Fibroblast of mammary gland (primary cell): ENCODE measurements at places on chromosomes 13 and 19.

GRCh38 chr13:72864142-72865011 lies 82.4 kb downstream of the PIBF1 start:
- DNase-seq, result peak; percentile 70

- DNase-seq, result no peak
Measured at GRCh38 chr19:14375582-14376291, 5.5 kb upstream of the ADGRE5 start.

GRCh38 chr13:44867825-44868224 lies 121.4 kb downstream of the NUFIP1 start:
- no peak for DNase-seq

GRCh38 chr19:58237324-58237723 lies 8.6 kb downstream of the ZNF544 start:
- no peak for DNase-seq

GRCh38 chr19:49824662-49825061 lies 6.6 kb downstream of the MED25 start:
- no peak for DNase-seq

DNA sequence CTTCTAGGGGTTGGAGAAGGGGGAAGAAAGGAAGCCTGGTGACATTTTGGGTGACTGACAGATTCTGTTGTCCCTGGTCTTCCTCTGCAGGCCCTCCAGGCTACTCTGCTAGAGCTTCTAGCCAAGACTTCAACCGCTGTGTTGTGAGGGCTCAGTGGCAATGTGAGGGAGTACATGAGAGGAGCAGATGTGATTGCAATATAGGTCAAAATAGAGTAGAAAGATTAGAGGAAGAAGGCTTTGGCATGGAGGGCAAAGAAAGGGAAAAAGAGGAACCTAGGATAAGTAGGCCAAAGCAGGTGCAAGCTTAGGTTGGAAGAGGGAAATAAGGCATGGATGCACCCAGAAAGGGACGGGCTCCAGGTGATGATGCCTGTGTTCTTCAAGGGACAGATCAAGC lies 216.9 kb downstream of the RGCC start:
- no peak for DNase-seq

- peak; percentile 92 for DNase-seq
Measured at GRCh38 chr19:51688671-51689571, 4.2 kb upstream of the SPACA6 start.

GRCh38 chr19:50158577-50158976 lies 4.5 kb downstream of the IZUMO2 start:
- DNase-seq, result no peak
